ENCODE measurements at places on chromosomes 4 and X.

- no peak for DNase-seq
Measured at GRCh38 chrX:14700982-14701381, 171.6 kb downstream of the GLRA2 start.

DNA sequence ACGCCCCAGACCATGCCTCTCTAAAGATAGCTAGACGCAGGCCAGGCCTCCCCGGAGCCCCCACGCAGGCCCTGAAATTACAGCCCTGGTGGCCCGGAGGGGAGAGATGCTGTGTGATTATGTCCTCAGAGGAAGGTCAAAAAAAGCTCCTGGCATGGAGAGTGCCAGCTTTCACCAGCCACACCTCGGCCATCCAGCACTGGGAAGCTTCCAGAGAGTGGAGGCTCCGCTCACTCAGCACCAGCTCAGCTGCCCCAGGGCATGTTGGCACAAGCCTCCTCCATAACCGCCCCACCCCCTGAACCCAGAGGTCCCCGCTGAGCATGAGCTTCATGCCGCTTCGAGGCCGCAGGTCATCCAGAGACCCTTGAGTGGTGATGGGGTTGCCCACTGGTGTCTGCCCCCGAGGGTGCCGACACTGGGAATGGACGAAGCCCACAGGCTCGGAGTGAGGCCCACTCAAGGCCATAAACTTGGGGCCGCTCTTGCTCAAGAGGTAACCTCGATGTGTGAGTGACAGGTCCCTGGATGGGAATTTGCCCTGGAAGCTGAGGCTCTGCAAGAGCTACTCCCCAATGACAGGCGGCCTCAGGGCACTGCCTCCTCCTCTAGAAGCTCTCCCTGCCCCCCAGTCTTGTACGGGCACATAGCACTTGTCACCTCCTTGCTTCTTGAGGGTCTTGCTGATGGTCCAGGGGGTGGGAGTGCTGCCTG lies 4.4 kb upstream of the BGN start:
- DNase-seq, result no peak

DNA sequence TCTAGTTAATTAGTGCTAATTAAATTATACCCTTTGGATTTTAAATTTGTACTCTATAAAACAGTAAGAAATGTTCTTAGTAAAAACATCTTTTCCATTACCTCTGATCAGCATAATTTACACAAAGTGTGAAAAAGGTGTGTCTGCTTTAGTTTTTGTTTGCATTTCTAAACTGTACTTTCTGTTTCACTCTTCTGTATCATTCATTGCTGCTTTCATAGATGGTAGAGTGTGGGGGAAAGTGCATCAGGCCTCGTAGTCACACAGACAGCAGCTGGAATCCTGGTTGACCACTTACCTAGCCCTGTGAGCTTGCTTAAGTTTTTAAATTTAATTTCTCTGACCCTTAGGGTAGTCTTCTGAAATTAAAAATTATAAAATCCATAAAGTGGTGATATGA lies 275.4 kb upstream of the PITX2 start:
- no peak for DNase-seq

GRCh38 chr4:3701271-3701734 lies 64.9 kb upstream of the ADRA2C start:
- DNase-seq, result no peak

DNA sequence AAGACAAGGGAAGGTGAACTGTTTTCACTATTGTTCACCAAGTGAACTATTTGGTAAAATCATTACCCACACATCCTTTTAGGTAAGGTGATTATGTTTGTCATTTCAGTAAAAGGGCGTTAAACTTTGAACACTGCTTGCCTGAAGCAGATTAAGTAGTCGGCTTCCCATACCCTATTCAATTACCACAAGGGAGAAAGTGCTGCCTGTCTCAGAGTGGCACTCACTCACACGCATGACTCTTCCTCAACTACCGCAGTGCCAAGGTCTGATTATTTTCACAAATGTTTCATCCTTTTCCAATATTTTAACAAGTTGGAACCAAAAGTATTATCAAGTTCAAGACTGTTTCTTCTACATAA lies 11.0 kb downstream of the VEGFC start:
- no peak for DNase-seq

- no peak for DNase-seq
Measured at GRCh38 chr4:158912806-158913205, 144.0 kb downstream of the FNIP2 start.

- DNase-seq, result no peak
Measured at GRCh38 chrX:40853816-40854123, 118.4 kb upstream of the MED14 start.

DNA sequence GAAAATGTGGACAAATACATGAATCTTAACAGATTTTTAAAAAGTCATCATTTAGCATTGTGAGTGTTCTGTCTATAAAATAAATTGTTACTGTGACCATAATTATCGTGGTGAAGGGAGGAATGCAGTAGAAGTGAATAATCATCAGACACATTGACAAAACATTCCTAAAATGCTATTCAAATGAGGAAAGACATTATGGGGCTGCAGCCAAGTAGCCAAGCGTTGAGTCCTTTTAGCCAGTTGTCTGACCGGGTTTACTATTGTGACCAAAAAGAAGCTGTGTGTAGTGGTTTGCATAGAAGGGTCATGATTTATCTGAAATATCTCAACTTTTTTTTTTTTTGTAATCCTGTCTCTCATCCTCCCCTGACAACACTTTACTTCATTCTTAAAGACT lies 19.5 kb downstream of the WWC2 start:
- no peak for DNase-seq

DNA sequence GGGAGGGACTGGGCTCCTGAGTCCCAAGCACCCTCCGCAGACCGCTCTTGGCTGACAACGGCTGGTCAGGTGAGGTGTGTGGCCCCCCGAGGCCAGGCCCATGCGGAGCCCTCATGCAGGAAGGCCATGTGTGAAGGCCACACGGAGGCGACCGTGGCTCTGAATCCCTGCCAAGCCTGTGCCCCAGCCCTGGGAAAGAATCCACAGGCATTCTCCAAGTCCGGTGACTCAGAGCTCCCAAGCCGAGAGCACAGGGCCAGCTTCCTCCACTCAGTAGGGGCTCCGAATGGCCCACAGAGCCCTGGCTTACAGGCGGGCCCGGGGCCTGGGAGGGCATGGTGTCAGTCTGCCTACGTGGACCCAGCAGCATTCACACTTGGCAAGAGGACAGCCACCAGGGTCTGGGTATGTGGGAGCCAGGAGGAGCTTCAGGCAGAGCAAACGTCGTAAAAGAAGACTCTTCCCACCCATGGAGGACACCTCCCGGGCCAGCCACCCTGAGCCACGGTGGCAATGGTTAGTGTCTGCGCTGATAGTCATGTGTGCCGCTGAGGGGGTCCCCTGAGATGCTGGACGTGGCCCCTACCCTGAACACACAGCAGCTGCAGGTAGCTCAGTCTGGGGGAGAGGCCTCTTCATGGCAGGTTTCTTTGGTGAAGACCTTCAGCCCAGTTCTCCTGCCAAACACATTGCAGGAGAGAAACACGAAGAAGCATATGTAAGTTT lies 105.7 kb downstream of the PSAPL1 start:
- no peak for DNase-seq

DNA sequence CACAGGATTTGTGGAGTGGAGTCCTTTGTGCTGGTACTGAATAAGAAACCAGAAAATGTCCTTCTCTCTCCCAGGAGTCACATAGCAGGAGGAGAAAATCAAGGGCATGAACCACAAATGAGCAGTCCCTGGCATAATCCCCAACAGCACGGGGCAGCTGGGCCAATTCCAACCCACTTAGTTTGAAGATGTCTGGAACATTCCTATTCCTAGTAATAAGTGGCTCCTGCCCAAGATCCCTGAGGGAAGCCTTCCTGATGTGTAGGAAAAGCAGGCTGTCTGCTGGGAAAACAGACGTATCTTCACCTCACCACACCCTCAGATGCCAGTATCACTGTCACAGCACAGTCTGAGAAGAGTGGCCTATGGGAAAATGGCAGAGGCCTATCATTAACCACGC lies 182.8 kb upstream of the MAP3K15 start:
- DNase-seq, result no peak

DNA sequence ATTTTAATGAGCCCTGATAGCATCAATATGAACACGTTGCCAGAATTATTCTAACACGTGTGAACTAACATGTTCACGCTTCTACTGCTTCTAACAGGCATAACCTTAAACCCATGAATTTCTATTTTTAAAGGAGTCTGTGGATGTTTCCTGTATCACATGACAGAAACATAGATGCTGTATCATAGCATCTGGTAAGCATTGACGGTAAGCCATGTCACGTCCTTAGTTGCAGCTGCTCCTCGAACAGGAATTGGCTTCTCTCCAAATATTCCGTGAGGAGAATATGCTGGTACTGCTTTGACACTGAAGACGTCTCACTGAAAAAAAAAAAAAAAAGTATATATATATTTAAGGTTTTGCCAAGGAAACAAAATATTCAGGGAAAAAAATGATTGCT lies 105.1 kb upstream of the MXRA5 start:
- DNase-seq, result no peak

DNA sequence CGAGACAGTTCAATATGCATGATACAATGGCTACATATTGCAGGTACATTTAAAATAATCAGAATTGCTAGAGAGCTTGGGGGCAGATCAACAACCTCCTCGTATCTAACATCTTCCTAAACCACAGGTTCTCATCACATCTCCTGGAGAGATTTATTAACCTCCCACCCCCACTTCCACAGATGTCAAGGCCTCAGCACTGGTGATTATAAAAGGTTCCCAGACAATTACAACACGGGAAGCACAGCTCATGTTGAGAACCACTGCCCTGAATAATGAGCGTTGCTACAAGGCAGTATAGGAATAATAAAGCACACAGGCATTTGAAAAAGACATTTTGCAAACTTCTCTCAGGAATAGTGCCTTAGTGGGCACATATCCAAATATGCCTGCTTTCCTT lies 42.8 kb downstream of the ELOVL6 start:
- DNase-seq, result no peak

- DNase-seq, result no peak
Measured at GRCh38 chr4:90081432-90082144, 45.6 kb upstream of the CCSER1 start.

- DNase-seq, result no peak
Measured at GRCh38 chr4:3685081-3685645, 81.0 kb upstream of the ADRA2C start.

DNA sequence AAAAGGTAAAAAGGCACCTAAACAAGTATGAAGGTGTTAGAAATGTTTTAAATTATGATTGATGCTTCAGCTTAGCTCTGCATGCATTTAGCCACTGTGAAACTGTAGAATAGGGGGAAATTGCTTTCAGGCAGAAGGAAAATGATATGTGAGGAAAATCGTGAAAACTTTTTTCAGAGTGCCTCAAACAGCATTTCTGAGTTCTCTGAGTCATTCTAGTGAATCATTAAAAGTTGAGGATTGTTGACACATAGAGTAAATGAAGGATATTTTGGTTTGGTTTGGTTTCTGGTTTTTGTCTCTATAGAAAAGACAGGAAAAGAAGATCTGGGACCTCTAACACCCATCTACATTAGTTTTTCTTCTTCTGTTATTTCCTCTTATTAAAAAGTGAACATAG lies 332.5 kb upstream of the TRAM1L1 start:
- DNase-seq, result no peak

GRCh38 chrX:41718481-41719235 lies 5.3 kb upstream of the GPR82 start:
- no peak for DNase-seq

DNA sequence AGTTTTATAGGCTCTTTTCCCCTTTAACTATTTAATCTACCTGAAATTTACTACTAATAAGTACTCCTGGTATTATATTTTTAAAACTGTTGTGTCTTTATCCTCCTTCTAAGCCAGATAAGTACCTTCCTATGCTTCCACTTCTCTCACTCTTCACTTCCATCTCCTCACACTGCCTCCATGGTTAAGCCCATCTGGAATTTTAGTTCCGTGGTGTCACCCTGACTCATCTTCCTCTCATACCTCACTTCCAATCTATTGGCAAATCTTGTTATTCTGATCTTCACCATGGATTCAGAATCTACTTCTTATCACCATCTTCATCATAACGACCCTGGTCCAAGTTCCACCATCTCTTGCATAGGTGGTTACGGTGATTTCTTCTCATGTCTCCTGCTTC lies 32.7 kb upstream of the DAPP1 start:
- no peak for DNase-seq

- no peak for DNase-seq
Measured at GRCh38 chr4:102535398-102536082, 34.4 kb downstream of the NFKB1 start.

GRCh38 chrX:23954396-23954795 lies 46.6 kb downstream of the CXorf58 start:
- DNase-seq, result no peak

GRCh38 chr4:176744091-176744490 lies 48.6 kb downstream of the VEGFC start:
- no peak for DNase-seq

GRCh38 chrX:118503260-118504041 lies 7.8 kb downstream of the DOCK11 start:
- DNase-seq, result no peak

DNA sequence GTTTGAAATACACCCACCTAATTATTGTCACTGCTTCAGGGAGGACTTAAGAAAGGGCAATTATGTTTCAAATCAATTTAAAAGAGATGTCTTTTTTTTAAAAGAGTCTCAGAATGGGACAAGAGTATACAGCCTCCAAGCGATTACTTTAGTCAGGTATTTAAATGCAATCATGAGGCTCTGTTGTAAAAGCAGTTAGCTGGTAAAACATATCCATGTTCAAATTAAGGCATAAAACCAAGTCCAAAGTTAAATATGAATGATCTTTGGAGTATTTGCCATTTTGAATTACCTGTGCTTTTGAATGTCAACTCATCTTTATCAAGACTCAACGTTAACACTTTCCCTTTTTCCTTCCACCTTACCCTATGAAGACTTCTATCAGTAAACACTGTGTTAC lies 13.7 kb downstream of the RPS6KA6 start:
- DNase-seq, result no peak

- no peak for DNase-seq
Measured at GRCh38 chr4:48604527-48604926, 114.5 kb downstream of the ZAR1 start.

DNA sequence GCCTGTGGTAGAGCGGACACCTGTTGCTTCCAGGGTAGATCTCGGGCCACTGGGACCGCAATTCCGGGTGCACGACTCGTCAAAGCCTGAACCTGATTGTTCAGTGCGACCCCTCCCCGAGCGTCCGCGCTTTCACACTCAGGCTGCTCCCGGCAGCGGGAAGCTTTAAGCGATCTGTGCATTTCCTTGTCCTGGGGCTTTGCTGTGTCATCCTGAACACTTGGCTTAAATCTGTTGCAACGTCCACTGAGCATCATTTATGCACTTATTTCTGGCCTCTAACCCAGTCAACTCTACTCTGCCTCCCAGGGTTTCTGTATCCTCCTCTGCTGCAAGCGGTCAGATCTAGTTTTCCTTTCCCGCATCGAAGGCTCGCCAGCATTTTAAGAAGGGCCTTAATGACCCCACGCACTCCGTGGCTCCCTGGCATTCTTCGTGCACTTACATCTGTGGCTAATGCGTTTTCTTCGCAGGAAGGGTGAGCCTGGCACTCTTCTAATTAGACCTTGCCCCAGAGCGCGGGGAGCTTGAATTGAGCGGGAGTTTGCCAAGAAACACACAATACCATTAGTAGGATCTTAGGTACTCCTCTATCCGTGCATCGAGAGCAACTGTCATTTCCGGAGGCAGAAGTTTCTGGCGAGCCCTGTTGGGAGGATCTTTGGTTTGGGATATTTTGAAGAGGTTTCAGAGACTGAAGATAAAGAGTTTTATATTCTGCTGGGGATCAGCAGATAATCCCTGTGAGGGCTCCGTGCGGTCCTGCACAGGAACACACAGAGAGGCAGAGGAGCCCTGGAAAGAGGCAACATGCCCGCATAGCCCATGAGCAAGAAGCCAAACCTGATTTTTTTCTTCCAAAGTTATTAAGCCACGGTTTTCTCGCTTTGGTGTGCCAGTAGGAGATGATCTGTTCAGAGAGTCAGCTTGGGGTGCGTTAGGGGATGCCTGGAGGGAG lies 654 bp upstream of the DDIT4L start:
- DNase-seq, result no peak

Data from stimulated activated CD4-positive, alpha-beta T cell treated with anti-CD3 and anti-CD28 coated beads, Interleukin-2, amount 100 ng/mL, for 24 hours (primary cell).